ENCODE measurements at places on chromosomes 11 and 22.

- DNase-seq, result no peak
Observed at GRCh38 chr11:29129844-29130243, 887.0 kb downstream of the KCNA4 start.

- DNase-seq, result no peak
Observed at GRCh38 chr11:27871056-27871455, 170.8 kb upstream of the BDNF start.

DNA sequence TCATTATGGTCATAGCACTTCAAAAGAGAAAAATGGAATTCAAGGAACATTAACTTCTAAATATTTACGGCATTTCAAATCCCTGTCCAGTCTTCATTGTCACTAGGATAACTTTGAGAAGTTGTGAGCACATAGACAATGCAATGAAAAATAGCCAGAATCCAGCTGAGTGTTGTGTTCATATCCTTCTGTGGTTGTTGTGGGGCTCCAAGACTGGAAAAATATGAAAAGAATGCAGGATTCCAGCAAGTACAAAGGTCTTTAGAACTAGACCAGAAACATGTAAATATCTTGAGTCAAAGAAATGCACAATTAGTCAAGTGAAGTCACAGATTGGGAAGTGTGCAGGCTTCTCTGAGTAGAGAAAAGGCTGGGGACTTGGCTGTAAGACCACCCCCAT lies 68.7 kb downstream of the WT1 start:
- no peak for DNase-seq

- DNase-seq, result no peak
Observed at GRCh38 chr11:27603376-27603990, 96.8 kb downstream of the BDNF start.

DNA sequence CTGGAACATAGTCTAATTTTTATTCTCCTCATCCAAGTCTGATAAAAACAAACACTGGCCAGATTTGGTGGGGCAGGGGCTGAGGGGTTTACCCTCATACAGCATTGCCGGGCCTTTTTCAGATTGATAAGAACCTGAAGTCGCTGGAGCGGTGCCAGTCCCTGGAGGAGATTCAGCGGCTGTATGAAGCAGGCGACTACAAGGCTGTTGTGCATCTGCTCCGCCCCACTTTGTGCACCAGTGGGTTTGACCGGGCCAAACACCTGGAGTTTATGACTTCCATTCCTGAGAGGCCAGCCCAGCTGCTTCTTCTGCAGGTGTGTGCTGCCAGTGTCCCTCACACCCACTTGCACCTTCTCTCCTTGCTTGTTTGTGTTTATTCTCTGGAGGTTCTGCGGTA lies 55.8 kb downstream of the CABIN1 start:
- no peak for DNase-seq

DNA sequence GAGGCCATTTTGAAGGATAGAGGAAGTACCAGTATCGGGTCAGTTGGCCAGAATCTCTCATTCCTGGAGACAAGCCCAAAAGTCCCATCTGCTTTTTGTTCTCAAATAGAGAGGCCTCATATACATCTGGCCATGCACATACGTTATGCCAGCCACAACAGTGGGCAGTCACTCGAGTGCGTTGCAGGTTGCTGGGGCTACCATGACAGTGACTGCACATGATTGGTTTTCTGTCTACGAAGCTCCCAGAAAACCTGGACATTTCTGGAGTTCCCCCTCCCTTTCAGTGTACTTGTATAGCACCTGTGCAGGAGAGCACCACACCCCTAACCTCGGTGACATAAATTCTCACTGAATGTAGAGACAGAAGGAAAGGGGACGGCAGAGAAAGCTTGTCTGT lies 62.1 kb downstream of the C22orf31 start:
- DNase-seq, result no peak

DNA sequence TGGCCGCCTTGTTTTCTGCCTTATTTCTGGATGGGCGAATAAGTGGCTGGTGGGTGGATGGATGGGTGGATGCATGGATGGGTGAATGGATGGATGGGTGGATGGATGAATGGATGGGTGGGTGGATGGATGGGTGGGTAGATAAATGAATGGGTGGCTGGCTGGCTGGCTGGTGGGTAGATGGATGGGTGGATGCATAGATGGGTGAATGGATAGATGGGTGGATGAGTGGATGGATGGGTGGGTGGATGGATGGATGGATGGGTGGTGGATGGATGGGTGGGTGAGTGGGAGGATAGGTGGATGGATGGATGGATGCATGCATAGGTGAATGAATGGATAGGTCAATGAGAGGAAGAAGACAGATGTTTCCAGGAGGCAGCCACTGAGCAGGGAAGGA lies 98.9 kb downstream of the CACNA1I start:
- no peak for DNase-seq

GRCh38 chr11:58000699-58001098 lies 23.0 kb upstream of the OR9Q1 start:
- DNase-seq, result no peak

- DNase-seq, result no peak
Observed at GRCh38 chr22:25923914-25924313, 181.9 kb downstream of the MYO18B start.

GRCh38 chr11:112977755-112978154 lies 16.5 kb downstream of the NCAM1 start:
- no peak for DNase-seq

DNA sequence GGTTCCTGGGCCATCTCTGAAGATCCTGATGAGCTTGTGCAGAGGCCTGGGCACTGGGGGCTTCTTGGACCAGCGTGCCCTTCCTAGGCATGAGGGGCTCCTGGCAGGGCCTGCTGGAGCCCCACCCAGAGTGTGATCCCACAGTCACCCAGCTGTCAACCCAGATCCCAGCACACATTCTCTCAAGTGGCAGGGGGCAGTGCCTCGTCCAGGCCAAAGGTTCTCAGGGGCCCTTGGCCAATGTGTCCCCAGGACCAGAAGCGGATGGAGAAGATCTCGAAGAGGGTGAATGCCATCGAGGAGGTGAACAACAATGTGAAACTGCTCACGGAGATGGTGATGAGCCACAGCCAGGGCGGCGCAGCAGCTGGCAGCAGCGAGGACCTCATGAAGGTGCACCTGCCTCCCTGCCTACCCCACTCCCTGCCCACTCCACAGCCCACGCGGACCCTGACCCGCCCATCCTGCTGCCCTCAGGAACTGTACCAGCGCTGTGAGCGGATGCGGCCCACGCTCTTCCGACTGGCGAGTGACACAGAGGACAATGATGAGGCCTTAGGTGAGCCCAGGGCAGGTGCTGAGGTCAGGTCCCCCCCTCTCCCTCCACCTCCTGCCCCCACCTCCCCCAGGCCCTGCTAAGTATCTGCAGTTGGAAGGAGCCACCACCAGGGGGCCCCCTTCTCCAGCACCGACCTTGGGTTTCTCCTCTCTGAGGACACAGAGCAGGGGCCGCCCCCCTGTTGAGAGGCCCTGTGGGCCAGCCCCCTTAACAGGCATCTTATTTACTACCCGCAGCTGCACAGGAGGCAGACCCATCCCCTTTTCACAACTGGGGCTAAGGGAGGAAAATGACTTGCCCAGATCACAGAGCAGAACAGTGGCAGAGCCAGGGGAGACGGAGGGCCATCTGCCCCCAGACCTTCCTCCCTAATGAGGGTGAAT lies 14.7 kb downstream of the GGA1 start:
- DNase-seq, result peak; percentile 79

DNA sequence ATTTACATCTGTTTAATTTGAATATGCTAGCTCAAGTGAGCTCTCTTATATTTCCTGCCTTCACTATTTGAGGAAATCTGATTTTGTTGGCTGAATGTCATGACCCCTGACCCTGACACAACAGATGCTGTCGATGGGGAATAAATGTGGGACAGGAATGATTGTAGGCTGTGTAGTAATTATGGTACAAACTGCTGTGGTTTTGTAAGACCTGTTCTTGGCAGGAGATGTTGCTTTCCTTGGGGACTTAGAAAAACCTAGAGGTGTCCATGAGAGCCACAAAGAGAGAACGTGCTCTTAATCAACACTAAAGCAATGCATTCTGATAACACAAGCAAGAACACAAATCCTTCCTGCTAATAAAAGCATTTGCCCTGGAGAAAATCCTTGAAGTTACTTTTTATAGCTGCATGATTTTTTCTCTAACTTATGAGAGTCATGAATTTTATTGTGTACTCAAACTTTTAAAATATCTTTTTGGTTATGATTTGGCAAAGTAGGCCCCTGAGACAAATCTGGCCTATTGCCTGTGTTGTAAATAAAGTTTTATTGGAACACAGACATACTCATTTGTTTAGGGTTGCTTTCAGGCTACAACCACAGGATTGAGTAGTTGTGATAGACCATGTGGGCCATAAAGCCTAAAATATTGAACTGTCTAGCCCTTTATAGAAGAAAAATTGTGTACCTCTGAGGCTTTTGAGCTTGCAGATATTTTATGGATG lies 90.2 kb downstream of the DDX10 start:
- DNase-seq, result no peak

DNA sequence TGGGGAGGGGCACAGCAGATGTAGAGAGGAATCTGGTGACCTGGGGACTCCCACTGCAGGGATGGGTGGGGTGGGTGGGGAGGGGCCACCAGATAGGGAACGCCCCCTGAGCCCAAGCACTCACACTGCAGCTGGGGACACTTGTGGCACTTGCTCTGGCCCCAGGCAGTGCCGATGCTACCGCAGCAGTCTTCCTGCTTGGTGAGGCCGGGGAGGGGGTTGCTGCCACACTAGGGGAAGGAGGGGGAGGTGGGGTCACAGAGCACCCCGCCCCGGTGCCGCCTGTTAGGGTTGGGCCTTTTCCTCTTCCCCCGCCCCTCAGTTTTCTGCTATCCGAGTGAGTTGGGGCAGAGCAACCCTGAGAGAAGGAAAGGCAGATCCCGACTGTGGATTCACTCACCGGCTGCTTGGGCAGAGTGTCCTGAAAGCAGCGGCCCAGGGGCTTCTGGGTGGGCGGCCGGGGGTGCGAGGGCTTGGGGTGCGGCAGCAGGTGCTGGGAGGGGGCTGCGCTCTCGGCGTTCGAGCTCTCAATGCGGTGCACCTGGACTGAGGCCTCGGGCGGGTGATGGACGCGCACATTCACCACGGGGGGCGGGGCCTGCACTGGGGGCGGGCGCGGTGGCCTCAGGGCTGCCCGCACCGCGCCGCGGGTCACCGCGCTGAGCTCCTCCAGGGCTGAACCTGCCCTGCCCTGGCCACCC lies 4.7 kb downstream of the LTBP3 start:
- peak; percentile 81 for DNase-seq

- DNase-seq, result no peak
Observed at GRCh38 chr11:57406337-57406904, 16.0 kb upstream of the PRG2 start.

DNA sequence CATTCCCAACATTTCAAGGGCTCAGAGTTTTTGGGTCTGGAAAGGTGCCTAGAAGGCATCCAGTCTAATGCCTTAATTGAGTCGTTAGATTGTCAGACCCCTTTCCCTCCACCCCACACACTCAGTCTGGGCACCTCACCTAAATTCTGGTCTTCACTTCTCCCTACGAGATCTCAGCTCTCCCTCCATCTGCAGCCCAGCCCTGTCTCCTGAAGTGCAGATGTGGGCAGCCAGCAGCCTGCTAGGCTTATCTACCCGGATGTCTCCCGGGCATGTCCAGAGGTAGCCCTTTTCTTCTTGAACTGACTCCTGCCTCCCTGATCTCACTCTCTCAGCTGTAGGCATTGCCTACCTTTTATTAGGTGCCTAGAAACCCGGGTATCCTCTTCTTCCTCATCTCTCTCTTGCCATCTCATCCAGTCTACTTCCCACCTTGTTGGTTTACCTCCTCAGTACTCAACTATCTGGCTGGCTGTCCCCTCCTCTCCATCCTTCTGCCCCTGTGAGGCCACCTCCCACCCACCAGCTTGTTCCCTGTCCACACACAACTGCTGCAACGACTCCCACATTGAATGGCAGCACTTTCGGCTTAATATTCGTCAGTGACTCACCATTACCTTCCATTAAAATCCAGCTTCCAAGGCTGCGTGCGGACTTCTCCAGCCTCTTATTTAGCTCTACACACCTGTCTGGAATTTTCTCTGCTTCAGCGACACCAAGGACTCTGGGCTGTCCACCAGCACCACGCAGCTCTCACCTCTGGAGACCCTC lies 6.2 kb downstream of the SEPTIN3 start:
- DNase-seq, result no peak

GRCh38 chr11:94546886-94547285 lies 3.2 kb downstream of the FUT4 start:
- DNase-seq, result no peak

DNA sequence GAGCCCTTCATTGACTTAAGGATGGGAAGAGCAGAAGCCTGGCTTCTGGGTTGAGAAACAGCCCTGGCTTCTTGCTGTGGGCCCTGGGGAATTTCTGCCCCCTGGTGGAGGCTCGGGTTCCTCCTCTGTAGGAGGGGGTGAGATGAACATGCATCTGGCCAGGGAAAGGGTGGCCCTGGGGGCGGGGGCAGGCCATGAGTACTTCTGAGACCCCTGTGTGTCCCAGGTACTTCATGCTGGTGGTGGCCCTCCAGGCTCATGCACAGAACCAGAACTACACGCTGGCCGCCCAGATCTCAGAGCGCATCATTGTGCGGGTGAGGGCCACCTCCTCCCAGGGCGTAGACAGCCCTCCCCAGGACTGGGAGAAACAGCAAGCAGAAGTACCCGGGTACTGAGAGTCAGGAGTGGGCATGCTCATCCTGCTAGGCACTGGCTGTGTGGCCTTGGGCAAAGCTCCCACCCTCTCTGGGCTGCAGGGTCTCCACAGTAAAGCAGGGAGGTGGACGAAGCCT lies 15.8 kb downstream of the TMEM258 start:
- DNase-seq, result peak; percentile 45

- DNase-seq, result peak; percentile 14
Observed at GRCh38 chr11:64359712-64360445, 917 bp downstream of the RPS6KA4 start.

- DNase-seq, result no peak
Observed at GRCh38 chr11:47394050-47394321, 14.4 kb upstream of the SLC39A13 start.

GRCh38 chr22:17948101-17948500 lies 76.3 kb downstream of the MICAL3 start:
- DNase-seq, result no peak

- no peak for DNase-seq
Observed at GRCh38 chr11:32939046-32939445, 46.4 kb downstream of the QSER1 start.

GRCh38 chr11:17703951-17704350 lies 15.4 kb upstream of the MYOD1 start:
- DNase-seq, result no peak

DNA sequence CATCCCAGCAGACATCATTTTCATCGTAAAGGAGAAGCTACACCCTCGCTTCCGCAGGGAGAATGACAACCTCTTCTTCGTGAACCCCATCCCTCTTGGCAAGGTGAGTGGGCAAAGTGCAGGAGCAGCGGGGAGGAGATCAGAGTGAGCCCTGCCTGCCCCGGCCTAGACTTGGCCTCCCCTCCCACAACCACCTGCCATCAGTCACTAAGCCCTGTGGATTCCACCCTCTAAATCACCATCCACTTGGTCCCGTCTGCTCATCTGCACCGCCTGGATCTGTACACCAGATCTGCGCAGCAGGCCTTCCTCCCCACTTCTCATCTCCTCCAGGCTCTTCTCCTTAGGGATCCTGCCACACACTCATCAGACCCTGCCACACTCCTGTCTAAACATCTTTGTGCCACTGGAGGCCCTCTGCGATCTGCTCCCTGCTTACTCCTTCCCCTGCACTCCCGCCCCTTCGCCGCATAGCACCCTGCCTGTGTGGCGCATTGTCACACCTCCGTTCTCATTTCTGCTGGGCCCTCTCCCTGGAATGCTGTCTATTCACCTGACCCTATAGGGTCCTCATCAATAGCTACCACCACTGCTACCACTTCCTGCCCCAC lies 14.2 kb downstream of the UCP2 start:
- peak; percentile 34 for DNase-seq

Measured in CD4-positive, alpha-beta T cell treated with Interleukin-2 at 100 ng/mL for 4 hours (primary cell).